Hippocampal formation (tissue), 2 donors: ENCODE measurements at places on chromosomes 6 and 20.

DNA sequence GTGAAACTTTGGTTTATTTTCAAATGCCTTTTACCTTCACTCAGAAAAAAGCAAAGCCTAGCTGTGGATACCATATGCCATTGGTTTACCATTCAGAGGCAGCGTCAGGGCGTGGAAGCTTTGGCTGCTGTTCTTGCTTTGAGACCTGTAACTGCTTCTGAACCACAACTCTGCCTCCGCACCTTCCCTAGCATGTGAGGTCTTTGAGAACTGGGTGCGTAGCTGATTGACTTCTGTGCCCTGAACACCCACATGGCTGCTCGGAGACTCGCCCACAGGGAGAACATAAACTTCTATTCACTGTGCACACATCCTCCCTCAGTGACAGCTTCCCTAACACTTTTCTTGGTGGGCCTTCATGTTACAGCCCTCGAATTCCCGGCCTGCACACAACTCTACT is 11.2 kb upstream of the CLDN20 start:
- DNase-seq = no peak

GRCh38 chr6:118864341-118865099 is 29.4 kb upstream of the ASF1A start:
- no peak for DNase-seq

GRCh38 chr20:9626357-9626756 is 112.0 kb downstream of the LAMP5 start:
- no peak for DNase-seq

DNA sequence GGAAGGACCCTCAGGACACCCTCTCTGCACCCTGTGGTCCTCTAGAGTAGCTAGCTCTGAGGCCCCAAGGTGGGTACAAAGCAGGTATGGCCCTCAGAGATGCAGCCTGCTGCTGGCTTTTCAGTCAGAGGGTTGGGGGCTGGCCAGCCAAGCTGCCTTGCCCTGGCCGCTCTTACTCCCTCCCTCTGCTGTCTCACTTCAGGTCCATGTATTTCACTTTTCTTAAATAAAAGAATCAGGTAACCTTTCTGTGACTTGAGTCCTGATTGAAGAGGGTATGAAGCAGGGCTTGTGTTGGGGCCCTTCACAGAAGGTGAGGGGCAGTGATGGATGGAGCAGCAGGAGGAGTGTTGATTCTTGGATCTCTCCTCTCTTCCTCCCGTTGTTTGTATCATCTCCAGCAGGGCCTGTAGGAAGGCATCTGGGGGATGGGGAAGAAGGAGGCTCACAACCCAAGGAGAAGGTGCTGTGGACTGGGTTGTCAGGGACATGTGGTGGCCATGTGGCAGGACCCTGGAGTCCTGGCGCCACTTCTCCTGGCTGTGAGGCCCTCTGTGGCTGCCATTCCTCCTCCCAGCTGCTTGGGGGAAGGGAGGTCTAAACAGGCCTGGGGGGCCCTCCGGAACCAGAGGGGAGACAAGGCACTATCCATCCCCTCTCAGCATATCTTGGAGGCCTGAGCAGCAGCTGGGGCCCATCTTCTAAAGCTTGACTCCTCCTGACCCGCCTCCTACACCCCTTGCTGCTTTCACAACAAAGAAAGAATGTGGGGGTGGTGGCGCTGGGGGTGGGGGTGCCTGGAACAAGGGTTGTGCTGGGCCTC is 1.1 kb upstream of the PTK7 start:
- no peak for DNase-seq

DNA sequence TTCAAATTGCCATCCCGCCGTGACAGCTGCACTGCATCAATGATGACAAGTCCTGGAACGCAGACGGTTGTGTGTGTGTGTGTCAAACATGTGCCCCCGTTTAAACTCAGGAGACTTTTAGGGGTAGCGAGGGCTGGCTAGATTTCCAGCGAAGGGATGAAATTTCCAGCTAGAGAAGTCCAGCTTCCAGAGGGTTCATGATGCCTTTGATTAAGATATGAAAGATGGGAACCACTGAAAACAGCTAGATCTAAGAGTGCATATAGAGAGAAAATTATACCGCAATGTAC is 644 bp downstream of the KIZ start:
- DNase-seq = peak; percentile 34

GRCh38 chr6:158941246-158941645 is 58.8 kb downstream of the RSPH3 start:
- DNase-seq = no peak

GRCh38 chr6:112086744-112087135 is 542 bp downstream of the TUBE1 start:
- peak; percentile 37 for DNase-seq

DNA sequence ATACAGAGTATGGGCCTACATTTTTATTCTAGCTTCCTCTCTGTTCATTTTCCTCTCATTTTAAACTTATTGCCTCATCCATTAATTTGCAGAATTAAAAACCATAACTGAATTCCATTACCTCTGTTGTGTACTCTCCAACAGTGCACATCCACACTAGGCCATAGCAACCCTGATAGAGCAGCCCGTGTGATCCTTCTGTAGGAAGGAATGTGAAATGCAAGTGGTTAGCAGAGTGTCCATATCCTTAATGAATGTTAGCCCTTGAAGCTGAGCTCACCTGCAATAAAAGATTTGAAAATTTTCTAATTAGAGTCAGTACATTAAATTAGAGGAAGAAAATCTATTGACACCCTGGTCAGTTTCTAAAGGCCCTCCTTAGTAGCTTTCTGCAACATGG is 6.5 kb upstream of the GRIK2 start:
- DNase-seq = no peak

DNA sequence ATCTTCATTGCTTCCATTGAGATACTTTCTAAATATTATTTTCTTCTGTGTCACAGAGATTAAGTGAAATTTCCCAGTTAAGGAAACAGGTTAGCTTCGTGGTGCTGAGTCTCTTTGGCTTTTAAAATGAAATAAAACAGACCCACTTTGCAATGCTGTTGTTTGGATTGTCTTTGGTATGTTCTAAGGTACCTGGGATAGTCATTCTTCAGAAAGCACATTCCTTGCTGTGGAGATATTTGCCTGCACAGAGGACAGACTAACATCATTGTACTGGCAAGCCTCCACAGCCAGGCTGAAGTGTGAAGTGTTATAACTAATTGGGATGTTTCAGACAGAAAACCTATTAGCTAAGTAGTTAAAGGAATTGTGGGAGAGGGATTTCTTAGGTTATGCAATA is 148.8 kb upstream of the EPHA7 start:
- DNase-seq = no peak

GRCh38 chr20:49288250-49288751 is 10.4 kb upstream of the ZNFX1 start:
- no peak for DNase-seq

- no peak for DNase-seq
These were observed 32.9 kb downstream of the TMEM244 start for GRCh38 chr6:129828229-129828628.

GRCh38 chr6:12955956-12956355 is 239.4 kb downstream of the PHACTR1 start:
- DNase-seq = no peak

DNA sequence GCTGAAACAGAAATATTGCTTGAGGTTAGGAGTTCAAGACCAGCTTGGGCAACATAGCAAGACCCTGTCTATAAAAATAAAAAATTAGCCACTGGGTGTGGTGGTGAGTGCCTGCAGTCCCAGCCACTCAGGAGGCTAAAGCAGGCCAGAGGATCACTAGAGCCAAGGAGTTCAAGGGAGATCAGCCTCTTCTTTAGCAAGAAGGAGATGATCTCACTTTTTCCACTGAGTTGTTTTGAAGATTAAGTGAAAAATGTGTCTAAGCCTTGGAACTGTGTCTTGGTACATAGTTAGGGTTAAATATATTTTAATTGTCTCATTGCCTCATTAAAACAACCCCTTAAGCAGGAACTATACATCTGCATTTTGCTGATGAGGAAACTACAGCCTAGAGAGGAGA is 279.0 kb upstream of the ZFP64 start:
- DNase-seq = no peak

DNA sequence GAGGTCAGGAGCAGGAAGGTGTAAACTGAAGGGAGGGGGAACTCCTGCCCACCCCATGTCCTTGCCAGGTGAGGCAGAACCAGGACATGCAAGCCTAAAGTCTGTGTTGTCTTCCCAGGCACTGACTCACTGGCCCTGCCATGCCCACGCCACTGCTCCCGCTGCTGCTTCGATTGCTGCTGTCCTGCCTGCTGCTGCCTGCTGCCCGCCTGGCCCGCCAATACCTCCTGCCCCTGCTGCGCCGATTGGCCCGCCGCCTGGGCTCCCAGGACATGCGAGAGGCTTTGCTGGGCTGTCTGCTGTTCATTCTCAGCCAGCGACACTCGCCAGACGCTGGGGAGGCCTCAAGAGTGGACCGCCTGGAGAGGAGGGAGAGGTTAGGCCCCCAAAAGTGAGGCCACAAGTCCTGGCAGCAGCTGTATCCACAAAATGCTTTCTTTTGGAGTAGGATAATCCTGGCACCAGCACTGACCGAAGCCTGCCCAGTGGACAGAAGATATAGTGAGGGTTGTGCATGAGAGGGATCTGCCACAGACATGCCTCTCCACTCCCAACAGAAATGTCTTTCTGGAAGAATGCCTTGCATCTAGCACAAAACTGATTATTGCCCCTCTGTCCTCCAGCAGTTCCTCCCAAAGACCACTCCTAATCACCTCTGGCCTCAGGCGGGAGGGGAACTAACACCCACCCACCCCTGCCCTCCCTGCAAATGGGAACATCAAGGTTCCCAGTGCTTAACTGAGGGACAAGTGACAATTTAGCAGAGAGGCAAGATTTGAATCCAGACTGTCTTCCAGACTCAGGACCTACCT is 812 bp downstream of the MYMX start:
- peak; percentile 58 for DNase-seq

GRCh38 chr6:73695619-73696421 is at the start of gene CD109:
Gene CD109, plus strand, starts transcription at chr6:73696203. Its CDS starts 13 bp downstream, at chr6:73696216.
- DNase-seq = no peak

DNA sequence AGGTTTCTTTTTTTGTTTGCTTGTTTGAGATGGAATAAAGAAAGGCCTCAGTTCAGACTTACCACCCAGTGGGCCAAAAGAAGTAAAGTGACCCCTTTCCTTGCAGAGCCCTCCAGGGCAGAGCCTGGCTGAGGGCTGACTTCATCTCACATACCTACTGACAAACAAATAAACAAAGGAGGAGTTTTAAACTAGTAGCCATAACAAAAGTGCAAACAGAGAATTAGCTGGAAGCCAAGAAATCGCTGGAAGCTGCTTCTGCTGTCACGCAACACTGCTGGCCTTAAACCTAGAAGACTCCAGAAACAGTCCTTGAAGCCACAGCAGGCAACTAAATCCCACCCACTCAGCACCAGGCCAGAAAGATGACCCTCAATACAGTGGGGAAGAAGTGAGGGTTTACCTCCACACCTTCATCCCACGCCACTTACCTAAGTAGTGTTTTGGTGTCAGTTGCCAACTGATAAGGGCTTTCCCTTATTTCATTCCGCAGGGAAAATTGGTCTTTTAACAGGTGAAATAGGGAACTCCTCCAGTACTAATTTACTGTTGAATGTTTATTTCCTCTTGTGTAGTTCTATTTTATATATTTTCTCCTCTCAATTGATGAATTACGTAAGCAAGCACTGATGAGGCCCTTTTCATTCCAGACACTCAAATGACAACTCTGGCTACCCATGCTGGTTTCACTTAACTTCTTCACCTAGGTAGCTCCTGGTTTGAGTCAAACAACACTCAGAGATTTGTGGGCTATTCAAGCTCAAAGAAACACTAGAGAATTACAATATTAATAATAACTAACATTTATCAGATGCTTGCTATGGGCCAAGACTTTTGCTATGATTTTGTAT is 46.2 kb downstream of the EDN1 start:
- no peak for DNase-seq

DNA sequence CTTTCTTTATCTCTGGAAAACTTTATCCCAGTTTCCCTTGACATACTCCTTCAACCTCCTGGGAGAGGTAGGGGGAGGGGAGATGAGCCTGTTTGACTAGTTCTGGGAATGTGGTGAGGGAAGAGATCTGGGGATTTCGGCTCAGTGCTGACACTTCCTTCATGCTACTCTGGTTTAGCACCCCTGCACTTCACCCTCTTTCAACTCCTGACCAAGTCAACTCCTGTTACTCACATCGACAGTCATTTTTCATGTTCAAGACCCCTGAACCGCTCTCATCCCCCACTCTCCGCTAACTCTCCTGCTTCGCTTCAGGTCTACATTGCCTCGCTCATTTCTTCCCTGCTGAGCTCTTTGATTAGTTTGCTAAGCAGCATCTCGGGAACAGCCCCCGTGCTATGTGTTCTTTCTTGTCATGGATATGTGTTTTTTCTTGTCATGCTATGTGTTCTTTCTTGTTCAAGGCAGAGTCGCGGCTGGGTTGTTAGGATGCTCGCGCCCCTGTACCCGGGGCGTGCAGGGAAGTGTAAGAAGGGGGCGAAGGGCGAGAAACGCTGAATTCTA is 16.6 kb upstream of the TRIM27 start:
- DNase-seq = peak; percentile 66

DNA sequence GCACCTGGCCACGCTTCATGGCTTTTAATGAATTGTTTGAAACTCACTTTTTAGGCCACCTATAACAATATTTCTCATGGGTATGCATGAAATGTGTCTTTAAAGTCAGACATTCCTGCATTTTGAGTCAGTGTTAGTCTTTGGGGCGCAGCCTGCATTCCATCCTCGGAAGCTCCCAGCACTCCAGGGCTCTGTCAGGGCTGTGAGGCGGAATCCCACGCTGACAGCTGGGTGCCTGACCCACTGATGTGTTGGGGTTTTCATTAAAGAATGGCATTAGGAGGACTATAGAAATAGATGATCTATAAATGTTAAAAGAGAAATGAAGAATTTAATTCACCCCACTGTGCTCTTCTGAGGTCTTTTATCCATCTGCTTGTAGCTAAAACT is 16.2 kb upstream of the CLDN20 start:
- DNase-seq = no peak

GRCh38 chr20:50837532-50838321 is 42.9 kb downstream of the BCAS4 start:
- DNase-seq = no peak

DNA sequence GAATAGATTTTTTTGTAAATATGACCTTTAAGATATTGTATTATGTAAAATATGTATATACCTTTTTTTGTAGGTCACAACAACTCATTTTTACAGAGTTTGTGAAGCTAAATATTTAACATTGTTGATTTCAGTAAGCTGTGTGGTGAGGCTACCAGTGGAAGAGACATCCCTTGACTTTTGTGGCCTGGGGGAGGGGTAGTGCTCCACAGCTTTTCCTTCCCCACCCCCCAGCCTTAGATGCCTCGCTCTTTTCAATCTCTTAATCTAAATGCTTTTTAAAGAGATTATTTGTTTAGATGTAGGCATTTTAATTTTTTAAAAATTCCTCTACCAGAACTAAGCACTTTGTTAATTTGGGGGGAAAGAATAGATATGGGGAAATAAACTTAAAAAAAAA is 130.9 kb downstream of the SULF2 start:
- no peak for DNase-seq

DNA sequence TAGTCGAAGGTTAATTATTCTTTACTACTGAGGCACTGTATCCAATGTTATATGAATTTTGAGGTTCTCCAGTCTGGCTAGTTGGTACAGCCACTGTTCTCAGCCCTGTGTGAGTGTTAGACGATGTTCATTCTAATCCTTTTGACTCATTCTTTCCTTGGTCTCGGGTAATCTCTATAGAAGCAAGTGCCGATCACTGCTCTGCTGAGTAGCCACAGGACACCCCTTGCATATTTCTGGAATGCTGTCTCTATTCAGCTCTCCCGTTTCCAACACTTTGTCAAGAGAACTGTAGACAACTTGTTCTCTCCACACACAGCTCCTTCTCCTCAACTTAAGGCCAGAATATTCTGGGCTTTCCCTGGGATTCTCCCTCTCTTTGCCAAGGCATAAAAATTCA is 42.4 kb upstream of the PLCB1 start:
- no peak for DNase-seq
